ENCODE measurements at places on chromosomes 6 and 20.

GRCh38 chr6:36160147-36160760 is 29.9 kb downstream of the MAPK13 start:
- no peak for DNase-seq

GRCh38 chr6:144215402-144215931 is 65.2 kb downstream of the STX11 start:
- no peak for DNase-seq

DNA sequence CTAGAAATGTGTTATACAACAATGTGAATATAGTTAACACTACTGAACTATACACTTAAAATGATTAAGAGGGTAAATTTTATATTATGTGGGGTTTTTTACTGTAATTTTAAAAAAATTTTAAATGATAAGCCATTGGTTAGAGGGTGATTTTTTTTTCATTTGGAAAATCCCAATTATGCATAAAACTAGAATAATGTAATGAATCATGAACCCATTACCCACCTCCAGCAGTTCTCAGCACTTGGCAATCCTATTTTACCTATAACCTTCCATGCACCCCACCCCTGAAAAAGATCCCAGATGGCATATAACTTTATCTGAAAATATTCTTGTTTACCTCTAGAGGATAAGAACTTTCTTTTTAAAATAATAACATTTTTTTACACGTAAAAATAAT is 13.7 kb downstream of the KIF3B start:
- DNase-seq, result no peak

DNA sequence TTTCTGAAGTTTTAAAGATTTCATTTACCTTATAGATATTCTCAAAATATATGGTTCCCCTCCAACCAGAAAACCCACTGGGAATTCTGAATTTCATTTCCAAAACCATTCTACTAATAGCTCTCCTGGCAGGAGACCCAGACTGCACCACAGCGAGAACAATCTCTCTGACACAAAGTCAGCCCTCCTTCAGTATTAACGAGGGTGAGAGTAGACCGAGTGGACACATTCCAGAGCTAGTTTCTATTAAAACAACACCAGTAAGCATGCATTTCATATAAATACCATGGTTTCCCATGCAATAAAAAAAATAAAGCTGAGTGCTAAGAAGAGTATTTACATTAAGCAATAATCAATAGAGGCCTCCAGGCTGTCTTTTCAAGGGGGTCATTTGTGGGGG is 899.6 kb upstream of the SLC35B3 start:
- no peak for DNase-seq

DNA sequence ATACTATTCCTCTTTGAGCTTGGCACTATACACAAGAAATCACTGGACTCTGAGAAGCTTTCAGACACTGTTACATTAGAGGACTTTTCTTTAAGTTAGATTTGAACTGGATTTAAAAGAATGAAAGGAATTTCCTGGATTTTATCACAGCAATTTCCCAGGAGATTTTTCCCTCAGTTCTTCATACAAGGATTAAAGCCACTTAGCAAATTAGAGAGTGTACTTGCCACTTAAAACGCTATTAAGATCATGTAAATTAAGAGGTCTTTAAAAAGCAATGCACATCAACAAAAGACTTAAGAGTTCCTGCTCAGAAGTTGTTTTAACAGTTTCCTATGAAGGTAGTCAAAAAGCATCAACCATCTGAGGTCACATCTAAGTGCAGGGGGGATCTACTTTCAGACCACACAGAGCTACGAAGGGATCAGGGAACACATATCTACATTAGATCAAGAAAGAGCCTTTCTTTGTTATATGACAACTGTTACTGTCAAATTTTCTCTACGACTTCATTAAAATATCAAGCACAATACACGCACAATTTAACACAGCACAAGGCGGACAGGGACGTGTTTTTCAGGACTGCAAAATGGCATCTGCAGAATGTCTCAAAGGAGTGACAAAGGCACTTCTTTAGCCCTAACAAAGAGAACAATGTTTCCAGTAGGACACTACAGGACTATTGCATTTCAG is 65.8 kb downstream of the EPB41L2 start:
- DNase-seq, result peak; percentile 52

DNA sequence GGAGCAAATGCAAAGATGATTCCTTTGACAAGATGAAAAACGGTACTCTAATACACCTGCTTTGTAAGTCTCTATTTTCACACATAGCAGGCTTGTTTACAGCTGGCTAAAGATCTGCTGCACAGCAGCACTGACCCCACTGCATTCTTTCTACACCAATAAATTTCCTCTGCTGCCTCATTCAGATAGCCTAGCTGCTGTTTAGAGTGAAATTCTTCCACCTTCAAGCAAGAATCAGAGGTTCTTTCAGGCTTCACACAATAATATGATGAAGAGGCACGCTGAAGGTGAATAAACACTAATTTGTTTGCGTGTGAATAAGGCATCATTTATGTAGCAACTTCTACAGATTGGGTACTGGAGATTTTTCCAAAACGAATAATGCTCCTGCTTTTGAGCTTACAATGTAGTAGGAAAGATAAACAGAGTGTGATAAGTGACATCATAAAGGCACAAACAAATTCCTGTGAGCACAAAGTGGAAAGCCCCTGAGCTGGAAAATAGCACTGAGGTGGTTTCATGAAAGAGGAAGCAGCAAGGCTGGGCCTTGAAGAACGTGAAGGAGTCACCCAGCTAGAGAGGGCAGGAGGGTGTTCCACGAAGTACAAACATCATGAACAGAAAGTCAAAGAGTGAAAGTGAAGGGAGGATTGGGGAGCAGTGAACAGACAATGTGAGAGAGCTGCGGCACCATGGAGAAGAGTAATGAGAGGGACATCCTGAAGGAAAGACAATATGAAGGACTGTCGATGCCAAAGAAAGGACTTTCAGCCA is 543.4 kb downstream of the CD83 start:
- DNase-seq, result no peak

DNA sequence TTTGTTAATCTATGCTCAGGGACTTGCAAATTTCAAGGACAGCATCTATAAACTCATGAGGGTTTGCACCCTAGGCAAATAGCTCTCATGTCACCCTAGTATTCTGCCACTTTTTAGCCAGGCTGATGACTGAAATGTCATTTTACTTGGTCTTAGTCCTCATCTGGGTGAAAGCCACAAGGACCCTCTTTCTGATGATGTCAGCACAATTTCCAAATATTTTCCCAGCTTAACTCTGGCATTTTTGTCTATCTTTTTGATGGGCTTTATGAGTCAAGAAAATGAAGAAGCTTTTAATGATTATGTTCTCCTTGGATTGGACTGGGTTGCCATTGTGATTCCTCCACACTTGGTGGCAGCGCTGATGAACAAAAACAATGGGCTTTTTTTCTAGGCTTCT is 420.1 kb upstream of the BTBD3 start:
- no peak for DNase-seq

DNA sequence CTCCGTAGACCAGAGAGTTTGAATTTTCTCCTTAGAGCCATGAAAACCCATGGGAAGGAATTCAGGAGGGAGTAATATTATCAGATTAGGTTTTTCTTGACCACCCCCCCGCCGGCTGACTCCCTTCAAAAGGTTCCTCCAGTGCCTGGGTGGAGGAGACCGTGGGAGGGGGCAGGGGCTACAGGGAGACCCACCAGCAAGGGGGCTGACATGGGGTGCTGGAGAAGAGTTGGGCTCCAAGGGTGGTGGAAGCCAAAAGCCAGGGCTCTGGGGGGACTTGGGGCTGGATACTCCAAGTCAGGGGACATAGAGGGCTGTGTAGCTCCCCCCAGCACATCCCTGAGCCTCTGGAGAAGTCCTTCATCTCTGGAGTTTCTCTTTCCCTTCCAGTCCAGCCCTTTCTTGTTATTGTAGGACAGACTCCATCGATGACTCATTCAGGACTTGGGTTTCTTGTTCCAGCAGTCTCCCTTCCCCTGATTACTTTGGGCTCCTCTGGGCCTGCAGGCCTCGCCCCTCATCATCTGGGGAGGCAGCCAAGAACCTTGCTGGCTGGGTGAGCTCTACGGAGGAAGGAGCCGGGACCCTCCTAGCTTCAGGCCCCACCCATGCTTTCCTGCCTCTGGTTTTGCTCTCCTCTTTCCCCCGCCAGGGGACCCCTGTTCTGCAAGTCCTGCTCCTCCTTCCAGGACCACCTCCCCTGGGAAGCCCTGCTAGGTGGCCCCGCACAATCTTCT is 10.5 kb upstream of the KIAA1755 start:
- DNase-seq, result peak; percentile 89

DNA sequence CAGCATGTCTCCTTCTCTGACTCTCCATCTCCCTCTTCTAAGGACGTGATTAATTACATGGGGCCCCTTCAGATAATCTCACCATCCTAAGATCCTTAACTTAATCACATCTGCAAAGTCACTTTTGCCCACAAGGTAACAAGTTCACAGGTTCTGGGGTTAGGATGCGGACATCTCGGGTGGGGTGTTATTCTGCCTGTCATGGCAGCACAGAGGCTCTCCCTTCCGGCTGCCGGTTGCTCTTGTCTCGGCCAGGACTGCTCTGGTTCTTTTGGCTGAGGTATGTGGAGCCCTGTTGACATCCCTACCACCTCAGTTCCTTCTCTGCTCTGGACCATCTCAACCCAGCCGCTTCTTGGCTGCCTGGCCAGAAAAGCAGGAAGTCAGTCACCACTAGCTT is 4.2 kb upstream of the CST11 start:
- no peak for DNase-seq

- no peak for DNase-seq
These were observed 833.2 kb downstream of the MAFB start for GRCh38 chr20:39855799-39856198.

DNA sequence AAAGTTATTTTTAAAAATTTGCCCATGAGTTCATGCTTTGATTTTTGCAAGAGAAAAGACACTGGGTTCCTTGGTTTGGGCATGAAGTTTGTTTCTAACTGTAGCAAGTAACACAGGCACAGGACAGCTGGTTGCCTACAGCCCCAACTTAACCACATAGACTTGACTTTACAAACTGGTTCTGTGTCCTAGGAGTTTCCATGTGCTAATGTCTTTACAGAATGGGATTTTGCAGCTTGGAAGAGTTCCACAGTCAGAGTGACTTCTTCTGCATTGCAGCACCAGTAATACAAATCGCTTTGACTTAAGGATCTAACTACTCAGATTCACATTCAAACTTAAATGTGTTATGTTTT is 44.3 kb downstream of the OR2B2 start:
- no peak for DNase-seq

DNA sequence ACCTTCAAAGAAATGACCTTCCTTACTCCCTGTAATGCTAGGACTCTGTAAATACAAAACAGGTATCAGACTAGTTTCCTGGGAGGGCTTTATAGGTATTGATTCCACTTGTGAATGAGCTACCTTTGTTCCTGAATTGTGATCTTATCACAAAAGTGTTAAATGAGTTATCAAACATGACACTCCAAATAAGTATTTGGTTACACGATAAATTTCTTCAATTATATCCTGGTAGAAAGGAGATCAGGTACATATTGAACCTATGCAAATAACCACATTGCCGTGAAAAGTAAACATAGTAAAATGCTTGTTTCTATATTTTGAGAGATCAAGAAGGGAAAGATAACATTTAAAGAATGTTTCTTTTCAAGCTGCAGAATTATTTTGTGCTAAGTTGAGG is 285.3 kb downstream of the HIVEP2 start:
- no peak for DNase-seq

DNA sequence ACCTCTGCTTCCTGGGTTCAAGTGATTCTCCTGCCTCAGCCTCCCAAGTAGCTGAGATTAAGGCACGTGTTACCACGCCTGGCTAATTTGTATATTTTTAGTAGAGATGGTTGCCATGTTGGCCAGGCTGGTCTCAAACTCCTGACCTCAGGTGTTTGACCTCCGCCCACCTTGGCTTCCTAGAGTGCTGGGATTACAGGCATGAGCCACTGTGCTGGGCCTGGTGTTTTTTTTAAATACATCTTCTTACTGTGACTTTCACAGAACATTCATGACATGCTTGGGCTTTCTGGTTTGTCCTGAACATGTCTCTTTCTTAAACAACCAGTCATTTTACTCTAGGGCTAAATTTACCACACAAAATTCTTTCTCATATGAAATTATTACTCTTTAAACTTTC is 34.7 kb upstream of the FAM8A1 start:
- no peak for DNase-seq

GRCh38 chr20:43748274-43748673 is 21.5 kb upstream of the GTSF1L start:
- no peak for DNase-seq

DNA sequence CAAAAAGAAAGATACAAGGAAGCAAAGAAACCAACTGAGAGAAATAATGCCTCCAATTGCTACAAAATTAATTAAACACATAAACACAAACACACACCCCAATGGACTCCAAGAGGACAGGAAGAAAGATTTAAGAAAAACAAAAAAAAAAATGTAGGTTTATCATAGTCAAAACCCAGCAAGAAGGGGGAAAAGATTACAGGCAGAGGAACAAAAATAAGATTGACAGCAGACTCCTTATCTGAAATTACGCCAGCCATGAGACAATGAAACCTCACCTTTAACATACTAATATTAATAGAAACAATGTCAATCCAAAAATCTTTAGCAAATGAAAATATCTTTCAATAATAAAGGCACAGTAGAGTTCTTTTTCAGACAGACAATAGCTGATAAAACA is 155.8 kb downstream of the RNGTT start:
- no peak for DNase-seq

GRCh38 chr20:59673288-59673997 is 69.1 kb downstream of the PHACTR3 start:
- DNase-seq, result no peak

- DNase-seq, result no peak
These were observed 23.6 kb downstream of the PDSS2 start for GRCh38 chr6:107435798-107436197.

GRCh38 chr20:5216663-5217062 is 89.9 kb downstream of the CDS2 start:
- no peak for DNase-seq

GRCh38 chr6:155001482-155001881 is 6.4 kb downstream of the TIAM2 start:
- DNase-seq, result no peak
